ENCODE measurements at places on chromosomes 2 and 18.

- no peak for DNase-seq
Observed at GRCh38 chr2:223815186-223815883, 22.0 kb downstream of the AP1S3 start.

- peak; percentile 51 for DNase-seq
Observed at GRCh38 chr2:43169099-43169945, 57.1 kb downstream of the ZFP36L2 start.

- DNase-seq = no peak
Observed at GRCh38 chr18:48729404-48729803, 190.6 kb downstream of the CTIF start.

- DNase-seq = no peak
Observed at GRCh38 chr2:17540093-17540812, at the start of gene VSNL1. Gene VSNL1, plus strand, starts transcription at chr2:17540696. Its CDS starts 51,379 bp downstream, at chr2:17592075.

DNA sequence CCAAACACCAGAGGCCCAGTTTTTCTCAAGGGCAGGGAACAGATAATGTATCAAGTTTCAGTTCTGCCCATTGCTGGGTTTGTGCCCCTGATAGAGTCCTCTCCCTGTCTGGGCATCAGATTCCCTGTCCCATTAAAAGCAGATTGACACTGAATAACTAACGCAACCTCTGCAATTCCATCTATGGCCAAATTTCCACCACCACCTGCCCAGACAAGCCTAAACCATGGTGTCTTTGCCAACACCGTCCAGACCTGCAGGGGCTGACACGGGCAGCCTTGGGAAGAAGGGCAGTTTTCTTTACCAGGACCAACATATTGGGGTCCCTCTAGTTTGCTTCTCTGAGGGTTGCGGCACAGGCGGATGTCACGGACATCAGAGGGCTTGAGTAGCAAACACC is 26.4 kb upstream of the PAX8 start:
- DNase-seq = no peak

DNA sequence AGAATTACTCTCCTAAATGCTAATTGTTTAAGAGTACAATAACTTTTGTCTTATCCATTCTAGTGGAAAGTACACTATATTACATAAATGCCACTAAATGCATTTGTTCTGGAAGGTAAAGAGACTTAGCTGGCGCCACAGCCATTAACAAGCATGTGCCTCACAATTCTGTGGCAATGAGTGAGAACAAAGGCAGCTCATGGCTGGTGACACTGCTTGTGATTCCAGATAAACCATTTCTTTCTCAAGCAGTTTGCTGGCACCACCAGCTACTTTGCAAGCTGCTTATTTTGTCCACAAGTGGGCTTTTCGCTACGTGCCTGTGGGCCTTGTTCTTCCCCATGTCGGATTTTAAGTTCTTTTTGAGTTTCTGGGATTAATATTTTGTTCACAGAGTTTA is 147.6 kb upstream of the SMAD7 start:
- no peak for DNase-seq

GRCh38 chr2:157261199-157261782 is 3.8 kb downstream of the GALNT5 start:
- DNase-seq = no peak

GRCh38 chr2:78757191-78757590 is 268.3 kb upstream of the REG3G start:
- no peak for DNase-seq

DNA sequence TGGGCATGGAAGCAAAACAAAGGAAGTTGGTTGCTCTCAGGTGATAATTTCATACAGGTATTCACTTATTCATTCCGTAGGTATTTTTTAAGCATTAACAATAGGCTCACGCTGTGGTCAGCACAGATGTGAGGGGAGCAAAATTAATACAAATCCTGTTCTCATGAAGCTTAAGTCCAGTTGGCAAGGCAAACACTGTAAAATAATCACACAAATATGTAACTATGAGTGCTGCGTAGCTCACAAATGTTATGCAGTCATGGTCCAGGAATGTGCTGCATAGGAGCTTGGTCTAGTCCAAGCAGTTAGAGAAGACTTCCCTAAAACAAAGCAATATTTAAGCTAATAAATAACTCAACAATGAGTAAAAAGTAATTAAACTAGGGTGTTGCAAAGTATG is 23.9 kb downstream of the SP5 start:
- DNase-seq = no peak

DNA sequence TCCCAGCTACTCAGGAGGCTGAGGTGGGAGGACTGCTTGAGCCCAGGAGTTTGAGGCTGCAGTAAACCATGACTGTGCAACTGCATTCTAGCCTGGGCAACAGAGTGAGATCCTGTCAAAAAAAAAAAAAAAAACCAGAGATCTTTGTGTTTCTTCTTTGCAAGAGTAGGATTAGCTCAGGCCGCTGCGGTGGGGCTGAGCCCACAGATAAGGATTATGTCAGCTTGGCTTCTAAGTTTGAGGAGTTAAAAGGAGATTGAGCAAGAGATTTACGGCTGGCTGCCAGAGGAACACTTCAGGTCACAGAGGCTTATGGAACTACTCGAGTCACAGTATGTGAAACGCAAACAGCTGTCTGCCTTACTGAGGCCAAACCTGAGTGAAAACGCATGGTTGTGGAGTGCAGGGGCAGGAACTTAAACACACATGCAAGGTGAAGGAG is 146.7 kb upstream of the L3MBTL4 start:
- no peak for DNase-seq

- no peak for DNase-seq
Observed at GRCh38 chr2:98403878-98404277, 40.8 kb upstream of the INPP4A start.

DNA sequence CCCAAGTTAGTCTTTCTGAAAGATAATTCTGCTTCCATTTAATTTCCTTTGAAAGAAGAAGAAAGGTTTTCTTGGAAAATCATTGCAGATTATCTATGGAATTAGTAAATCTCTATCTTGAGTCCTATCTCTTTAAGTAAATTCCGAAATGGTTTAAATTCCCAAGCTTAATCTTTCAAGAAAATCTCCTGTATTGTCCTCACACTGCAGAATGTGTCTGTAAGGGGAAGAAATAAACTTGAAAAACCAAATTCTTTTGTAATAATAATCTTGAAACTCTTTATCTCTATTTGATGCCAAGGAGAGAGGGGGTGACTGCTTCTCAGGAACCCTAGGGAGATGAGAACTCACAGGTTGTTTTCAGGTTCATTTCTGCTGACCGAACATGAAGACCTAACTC is 150.8 kb upstream of the ARHGAP28 start:
- no peak for DNase-seq

DNA sequence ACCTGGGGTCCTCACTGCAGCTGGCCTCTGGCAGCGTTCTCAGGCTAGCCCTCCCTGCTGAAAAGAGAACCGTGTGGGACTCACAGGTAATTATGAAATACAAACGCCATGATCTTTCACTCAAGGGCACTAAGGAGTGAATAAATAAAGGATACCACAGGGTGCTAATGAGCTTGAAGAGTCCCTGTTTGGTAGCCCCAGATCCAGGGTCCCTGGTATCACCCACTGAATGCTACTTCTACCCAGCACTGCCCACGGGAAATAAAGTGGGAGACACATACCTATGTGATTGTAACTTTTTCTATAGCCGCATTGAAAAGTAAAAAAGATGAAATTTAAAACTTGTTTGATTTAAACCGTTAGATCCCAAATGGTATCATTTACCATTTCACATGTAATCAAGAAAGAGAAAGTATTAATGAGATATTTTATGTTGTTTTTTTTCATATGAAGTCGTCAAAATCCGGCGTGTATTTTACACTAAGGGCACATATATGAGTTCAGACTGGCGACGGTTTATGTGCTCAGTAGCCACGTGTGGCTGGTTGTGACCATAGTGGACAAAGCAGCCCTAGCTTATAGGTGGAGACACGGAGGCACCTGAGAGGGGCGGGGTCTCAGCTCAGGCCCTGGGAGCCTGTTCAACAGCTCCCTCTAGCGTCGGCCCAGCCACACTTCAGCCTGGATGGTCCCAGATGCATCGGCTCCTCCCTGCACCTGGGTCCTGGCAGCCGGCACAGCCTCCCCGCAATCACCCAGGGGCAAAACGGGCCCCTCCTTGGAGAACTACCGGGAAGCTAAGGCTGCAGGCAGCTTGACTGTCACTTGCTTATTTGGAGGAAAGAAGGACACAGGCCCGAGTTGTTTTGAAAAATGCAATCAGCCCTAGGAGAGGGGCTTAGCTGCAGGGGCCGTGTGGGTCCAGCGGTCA is 39.2 kb downstream of the ODC1 start:
- DNase-seq = peak; percentile 10

DNA sequence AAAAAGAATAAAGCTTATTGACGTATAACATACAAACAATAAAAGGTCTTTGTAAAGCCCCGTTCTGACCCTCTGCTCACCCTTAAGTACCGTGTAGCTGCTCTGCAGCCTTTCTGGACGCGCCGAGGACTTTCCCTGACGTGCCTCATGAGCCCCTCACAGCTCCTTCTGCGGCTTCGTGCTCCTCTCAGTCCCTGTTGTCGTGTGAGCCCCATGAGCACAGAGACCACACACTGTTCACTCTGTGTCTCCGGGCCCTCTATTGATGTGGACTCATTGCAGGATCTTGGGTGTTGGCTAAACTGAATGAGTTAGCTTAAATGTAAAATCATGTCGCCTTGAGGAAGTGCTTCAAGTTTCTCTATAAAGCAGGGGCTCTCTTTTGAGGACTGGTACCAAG is 43.6 kb upstream of the INHBB start:
- DNase-seq = no peak
